ENCODE measurements at places on chromosomes 1 and 21.

GRCh38 chr1:101008229-101008834 lies 17.3 kb downstream of the DPH5 start:
- no peak for DNase-seq

- no peak for DNase-seq
These were observed 28.3 kb upstream of the VPS13D start for GRCh38 chr1:12201352-12202189.

DNA sequence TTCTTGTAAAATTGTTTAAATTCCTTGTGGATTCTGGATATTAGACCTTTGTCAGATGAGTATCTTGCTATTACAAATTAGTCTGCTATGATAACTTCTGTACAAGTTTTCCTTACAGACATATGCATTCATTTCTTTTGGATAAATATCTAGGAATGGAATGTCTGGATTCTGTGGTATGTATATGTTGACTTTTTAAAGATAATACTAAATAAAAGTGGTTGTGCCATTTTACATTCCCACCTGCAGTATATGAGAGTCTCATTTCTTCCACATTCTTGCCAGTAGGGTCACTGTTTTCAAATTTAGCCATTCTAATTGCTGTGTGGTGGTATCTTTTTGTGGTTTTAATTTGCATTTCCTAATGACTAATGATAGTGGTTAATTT lies 53.9 kb downstream of the SYDE2 start:
- DNase-seq, result no peak

DNA sequence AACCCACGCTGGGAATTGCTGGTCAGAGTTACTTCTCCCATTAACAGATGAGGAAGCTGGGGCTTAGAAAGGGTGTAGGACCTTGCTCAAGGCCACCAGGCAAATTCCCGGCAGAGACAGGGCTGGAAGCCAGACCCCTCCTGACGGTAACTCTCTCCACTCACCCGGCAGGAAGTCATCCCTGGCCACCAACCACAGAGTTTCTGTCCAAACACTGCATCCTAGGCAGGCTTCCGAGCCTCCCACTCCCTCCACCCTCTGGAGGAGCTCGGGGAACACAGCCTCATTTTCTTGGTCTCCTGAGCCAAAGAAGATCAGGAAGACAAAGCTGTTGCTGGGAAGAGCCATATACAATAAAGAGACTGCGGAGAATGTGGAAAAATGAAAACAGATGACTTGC lies 25.0 kb upstream of the ZNF436 start:
- DNase-seq, result no peak

GRCh38 chr1:35580949-35581388 lies 7.9 kb downstream of the TFAP2E start:
- DNase-seq, result no peak

DNA sequence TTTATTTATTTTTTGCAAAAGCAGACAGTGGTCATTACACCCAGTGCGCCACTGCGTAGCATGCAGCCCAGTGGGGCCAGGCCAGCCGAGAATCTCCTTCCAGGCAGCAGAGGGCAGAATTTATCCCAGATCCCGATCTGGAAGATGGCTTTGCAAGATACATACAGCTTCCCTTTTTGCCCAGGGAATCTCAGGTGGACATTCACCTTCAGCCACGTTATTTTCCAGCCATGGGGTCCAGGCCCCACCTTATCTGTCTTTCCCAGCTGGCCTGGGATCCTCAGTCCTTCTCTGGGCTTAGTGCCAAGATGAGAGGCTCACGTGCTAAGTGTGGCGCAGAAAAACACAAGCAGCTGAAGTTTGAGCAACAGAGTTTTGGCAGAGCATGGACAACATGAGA lies 123.6 kb downstream of the AJAP1 start:
- no peak for DNase-seq

All from naive thymus-derived CD4-positive, alpha-beta T cell (primary cell).